ENCODE measurements at places on chromosomes 2 and 18.

- no peak for DNase-seq
Measured at GRCh38 chr2:66573821-66574233, 138.9 kb downstream of the MEIS1 start.

- DNase-seq = no peak
Measured at GRCh38 chr2:235677937-235678336, 184.1 kb downstream of the AGAP1 start.

GRCh38 chr2:114346658-114347057 lies 95.8 kb upstream of the DPP10 start:
- no peak for DNase-seq

DNA sequence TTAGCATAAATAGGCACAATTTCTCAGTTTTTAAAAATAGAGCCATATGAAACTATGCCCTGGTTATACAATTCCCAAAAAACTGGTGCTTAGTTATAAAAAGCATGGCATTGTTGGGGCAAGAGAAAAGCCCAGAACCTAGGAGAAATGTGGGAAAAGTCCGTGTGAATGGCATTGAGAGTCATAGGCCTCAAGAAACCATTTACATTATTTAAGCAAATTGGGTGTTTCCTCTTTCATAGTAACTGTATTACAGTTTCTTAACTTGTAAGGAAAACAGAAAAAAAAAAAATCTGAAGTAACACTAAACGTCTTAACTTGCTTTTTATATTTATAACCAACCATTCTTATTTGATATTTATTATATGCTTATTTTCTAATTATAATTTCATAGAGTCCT lies 170.9 kb upstream of the SESTD1 start:
- no peak for DNase-seq

DNA sequence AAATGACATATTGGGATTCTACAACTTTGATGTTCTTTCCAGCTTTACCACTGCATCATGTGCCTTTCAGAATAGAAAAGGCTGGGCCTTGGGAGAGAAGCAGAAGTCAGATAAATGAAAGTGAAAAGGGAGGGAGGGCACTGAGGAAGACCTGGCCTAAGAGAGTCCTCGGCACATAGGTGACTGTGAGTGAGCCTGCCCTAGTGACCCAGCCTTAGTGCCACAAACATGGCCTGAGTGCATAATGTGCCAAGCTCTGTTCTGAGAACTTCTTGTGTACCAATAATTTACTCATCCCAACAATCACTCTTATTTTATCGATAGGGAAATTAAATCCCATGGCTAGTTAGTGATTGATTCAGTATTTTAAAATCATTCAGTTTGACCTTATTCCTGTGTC lies 436.6 kb downstream of the LRP1B start:
- no peak for DNase-seq

- DNase-seq = no peak
Measured at GRCh38 chr2:37549598-37549997, 121.8 kb downstream of the CDC42EP3 start.

GRCh38 chr2:127953128-127953718 lies 67.5 kb upstream of the AMMECR1L start:
- no peak for DNase-seq
